ENCODE measurements at places on chromosomes 4 and X.

DNA sequence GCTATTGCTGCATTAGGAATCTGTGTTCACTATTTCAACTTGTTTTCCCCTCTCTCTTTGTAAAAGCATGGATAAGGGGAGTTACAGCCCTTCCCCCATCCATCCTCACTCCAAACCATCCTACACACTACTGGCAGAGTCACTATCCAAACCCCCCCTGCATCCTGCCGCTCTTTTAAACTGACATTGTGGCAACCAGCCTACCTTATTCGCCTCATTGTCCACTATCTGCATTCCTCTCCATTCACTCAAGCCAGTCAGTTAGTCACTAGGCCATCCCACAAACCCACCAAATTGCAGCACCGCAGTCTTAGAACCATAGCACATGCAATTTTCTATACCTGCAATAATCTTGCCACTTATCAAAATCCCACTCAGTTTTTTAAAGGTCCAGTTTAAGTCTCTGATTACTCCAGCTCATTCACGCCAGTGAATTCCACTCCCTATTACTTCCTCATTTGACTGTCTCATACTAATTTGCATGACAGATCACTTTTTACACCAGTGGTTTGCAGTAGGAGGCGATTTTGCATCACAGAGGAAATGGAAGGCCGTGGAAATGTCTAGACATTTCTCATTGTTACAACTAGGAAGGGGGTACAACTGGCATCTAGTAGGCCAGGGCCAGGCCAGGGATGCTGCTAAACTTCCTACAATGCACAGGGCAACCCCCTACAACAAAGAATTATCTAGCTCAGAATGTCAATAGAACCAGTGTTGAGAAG lies 181.8 kb downstream of the HS6ST2 start:
- no peak for DNase-seq

DNA sequence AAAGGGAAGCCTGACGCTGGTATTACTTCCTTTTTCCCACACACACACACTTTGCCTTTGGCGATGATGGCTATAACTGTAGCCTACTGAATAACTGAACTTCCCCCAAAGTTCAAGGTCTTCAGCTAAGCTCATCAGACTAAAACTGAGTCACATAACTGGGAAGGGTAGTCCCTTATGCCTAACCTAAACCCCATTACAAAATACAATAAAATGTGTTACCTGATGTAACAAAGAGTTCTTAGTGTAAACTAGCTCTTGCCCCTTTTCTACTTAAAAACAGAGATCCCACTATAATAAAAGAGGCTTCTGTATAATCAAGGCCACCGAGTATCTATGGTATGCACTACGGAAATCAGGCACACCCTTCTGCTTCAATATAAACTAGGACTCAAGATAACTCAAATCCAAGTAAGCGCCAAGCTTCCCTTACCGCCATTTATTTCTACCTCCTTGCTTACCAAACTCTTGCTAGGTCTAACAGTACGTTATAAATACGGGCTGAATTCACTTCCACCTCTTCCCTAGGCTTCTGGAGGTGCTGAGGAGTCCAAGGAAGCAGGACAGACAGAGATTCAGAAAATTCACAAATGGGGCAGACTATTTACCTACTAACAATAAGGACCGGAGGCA lies 2.4 kb downstream of the OTUD4 start:
- DNase-seq = no peak

DNA sequence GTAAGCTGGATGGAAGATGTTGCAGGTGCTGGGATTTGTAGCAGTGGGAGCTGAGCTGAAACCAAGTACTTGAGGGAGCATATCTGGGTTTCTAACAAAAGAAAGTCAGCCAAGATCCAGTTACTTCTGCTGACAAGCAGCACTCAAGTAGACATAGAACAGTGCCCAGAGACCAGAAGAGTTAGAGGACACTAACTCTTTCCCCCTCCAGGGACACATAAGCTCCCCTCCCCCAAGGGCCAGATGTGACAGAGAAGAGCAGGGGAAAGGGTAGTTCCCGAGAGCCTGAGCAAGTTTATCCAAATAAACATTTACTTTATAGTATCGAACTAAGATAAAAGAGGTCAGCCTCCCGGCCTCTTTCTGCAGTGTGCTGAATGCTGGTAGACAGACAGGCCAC lies 12.2 kb downstream of the TRPC3 start:
- no peak for DNase-seq

DNA sequence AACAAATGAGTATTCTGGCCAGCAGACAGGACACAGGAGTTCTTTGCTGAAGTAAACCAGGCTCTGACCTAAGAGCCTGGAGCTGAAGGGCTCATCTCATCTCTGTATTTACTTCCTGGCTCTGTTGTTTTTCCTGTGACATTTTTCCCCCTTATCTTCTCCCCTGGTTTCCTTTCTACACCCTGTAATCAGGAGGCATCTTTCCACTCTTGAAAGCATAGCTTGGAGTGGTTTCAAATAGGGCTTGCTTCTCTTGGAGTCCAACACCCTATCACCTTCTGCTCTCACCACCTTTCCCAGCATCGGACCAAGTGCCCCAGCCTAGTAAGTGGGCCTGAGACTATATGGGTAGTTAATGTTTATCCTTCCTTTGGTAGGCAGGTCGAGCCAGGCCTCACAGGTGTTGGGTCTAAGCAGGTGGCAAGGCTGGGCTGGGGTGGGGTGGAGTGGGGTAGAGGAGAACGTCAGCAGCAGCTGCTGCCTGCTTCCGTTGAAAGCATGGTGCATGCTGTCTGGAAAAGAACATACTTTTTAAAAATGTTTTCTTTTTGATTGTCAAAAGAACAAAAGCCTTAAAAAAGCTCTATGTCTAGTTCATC lies 1.2 kb downstream of the DRP2 start:
- no peak for DNase-seq

- DNase-seq = no peak
Measured at GRCh38 chrX:35919536-35920309, at the start of gene CFAP47. Gene CFAP47, plus strand, starts transcription at chrX:35919734. Its CDS starts 66 bp downstream, at chrX:35919800.

- DNase-seq = peak; percentile 4
Measured at GRCh38 chrX:46686003-46686645, 72.8 kb downstream of the SLC9A7 start.

- no peak for DNase-seq
Measured at GRCh38 chr4:78250500-78250899, 193.4 kb downstream of the FRAS1 start.

GRCh38 chrX:2513121-2513664 lies 12.4 kb upstream of the DHRSX start:
- no peak for DNase-seq

DNA sequence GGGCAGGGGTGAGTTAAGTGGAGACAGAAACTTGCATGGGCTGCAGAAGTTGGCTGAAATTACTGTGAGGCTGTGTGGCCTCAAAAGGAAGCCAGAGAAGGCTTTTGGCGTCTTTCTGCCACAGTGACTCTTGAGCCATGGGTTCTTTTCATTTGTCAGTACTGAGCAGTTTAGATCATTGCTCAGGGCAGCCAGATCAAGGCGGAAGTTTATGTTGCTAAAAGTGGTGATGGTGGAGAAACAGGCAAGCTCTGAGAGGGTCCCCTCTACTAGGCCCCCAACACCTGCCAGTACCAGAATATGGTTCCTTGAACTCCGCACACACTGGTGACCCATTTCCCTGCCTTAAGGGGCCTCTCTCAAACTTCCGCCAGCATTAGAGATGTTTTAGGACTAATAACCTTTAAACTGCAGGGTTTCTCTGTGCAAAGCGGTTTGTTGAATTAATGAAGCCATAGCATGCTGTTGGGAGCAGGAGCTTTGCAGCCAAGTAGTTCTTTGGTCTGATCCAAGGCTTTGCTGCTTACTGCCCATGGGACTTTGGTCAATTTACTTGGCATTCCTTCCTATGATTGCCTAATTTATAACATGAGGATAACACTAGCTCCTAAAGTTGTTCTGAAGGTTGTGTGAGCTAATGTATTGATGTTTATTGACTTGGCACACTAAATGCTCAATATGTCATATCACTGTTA lies 34.5 kb downstream of the RNF175 start:
- DNase-seq = no peak

- DNase-seq = peak; percentile 17
Measured at GRCh38 chrX:134186362-134187121, 50.4 kb upstream of the CCDC160 start.

DNA sequence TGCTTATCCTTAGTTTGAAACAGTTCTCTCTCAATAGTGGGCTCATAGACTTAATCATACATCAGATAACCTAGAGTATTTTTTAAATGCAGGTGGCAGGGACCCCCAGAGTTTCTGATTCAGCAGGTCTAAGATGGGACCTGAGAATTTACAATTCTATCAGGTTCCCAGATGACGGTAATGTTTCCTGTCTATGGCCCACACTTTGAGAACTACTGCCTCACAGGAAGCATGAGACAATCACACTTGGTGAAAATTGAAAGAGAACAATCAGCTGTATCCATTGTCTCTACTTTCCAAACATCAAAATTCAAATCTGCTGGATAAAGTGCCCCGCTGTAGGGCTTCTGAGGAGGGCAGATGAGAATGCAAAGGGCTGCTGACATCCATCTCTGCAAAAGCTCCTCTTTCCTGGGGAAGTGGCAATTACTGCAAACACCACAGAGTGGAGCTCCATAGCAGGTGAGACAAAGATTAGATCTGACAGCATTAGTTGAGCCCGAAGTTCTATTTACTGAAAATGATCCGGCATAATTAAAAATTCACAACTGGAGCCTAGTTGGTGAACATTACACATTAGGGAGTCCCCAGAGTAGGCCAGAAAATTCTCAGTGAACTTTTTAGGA lies 187.8 kb upstream of the MBNL3 start:
- DNase-seq = no peak

DNA sequence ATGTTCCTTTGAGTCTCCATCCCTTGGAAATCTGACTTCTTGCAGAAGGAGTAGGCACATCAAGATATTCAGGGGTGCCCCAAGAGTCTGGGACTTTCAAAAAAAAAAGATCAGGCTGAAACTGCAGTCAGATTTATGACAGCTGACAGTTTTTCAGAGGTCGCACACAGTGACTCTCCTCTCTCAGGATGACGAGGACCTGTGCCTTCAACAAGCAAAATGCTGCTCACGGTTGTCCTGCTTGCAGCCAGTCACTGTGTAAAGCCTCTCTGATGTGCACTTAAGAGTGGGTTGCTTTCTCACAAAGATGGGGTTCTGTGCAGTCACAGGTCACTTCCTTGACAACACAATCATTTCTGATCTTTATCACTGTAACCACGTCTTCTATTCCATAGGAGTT lies 178.2 kb downstream of the PTTG2 start:
- DNase-seq = no peak

DNA sequence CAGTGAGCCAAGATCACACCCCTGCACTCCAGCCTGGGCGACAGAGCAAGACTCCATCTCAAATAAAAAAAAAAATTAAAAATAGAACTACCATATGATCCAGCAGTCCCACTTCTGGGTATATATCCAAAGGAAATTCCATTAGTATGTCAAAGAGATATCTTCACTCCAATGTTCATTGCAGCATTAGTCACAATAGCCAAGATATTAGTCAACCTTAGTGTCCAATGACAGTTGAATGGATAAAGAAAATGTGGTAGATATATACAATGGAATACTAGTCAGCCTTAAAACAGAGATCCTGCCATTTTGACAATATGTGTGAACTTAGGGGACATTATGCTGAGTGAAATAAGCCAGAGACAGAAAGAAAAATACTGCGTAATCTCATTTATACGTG lies 49.4 kb downstream of the C4orf46 start:
- DNase-seq = no peak

DNA sequence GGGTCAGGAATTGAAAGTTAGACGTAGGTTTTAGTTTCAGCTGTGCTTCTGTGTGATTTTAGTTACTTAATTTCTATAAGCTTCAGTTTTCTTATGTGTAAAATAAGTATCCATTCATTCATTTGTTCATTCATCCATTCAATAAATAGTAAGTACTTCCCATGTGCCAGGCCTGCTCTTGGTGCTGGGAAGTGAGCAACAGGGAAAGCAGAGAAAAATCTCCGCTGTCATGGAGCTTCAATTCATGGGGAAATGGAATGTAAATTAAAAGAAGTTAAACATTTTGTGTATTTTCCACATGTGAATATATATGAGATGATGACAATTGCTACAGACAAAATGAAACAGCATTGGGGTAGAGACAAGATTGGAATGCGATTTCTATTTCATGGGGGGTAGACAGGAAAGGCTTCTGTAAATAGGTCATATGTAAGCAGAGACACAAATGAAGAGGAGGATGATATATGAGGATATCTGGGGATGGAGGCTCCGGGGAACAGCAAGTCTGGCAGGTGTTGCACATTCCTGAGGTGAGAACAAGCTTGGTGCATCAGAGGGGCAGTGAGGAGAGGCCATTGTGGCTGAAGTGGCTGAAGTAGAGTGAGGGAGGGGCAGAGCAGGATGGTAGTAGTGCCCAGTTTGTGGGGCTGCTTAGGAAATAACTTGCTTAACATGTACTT lies 66.2 kb downstream of the FHIP1A start:
- DNase-seq = no peak

GRCh38 chr4:6929812-6930464 lies 20.3 kb downstream of the TBC1D14 start:
- no peak for DNase-seq

DNA sequence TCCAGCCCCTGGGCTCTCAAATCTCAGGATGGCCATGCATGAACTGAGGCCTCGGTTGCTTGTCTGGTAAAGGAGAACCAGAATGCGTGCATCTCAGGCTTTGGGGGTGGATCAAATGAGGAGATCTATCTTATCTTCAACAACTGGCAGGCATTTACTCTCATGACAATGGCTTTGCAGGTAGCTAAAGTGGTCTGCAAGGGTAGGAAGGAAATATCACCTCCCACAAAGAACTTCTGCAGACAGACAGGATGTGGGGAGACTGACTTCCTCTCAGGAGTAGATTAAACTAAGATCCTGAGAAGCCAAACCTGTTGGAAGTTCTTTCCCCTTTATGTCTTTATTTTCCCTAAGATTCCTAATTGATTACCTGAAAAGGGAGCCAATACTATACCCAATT lies 7.8 kb downstream of the LDB2 start:
- no peak for DNase-seq

- DNase-seq = no peak
Measured at GRCh38 chrX:54230435-54231148, 47.5 kb upstream of the FAM120C start.

DNA sequence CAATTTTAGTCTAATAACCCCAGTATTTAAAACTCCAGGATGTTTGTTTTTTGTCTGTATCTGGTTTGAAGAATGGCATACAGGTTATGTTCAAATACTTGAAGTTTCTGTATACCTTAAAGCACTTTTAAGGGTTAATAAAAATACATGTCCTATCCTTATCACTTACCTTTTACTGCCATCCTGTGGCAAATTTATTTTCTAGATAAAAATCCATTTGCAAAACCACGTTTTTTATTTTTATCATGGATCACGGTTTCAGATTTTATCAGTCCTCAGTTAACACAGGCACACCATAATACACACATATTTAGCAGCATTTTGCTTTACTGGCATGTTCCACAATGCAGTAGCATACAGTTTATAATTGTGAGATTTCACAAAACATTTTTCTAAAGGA lies 113.3 kb upstream of the H2AZ1 start:
- no peak for DNase-seq

DNA sequence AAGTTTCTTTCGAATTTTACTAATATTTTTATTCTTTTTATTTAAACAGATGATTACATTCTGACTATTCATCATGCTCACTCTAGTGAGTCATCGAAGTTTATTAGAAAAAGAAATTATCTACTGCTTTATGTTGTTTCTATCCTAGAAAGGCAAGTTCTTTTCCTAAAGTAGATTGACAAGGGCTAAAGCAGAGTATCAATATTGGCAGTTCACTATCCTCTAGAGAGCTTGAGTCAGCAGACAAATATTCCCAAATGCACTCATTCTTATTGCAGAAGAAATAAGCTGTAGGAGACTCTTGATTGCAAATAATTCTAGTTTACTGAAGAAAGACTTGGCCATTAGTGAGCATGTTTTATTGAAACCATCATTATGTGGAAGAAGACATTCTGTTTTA lies 911.8 kb downstream of the CENPC start:
- no peak for DNase-seq
